ENCODE measurements at places on chromosomes 11 and 22.
A peak's percentile ranks its signal among the peaks of the same experiment; 100 is the strongest.

- no peak for DNase-seq
These were observed 20.8 kb upstream of the APOBEC3A start for GRCh38 chr22:38936562-38936961.

DNA sequence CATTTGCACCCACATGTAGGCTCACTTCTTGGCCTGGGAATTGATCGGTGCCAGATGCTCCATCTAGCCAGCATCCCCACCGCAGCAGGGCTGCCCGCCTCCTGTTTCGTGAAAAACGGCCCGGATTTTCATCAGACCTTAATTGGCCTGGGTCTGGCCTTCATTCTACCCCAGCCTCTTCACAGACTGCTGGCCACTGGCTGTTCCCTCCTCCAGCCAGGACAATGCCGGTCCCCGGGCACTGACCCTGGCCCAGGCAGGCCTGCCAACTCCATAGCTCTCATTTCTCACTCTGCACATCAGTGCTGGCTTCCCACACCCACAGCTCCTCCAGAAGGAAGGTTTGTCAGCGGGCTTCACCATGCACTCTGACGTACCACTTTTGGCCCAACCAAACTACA is 27.9 kb downstream of the TIMP3 start:
- DNase-seq = no peak

GRCh38 chr11:73189723-73190556 is 28.1 kb upstream of the P2RY2 start:
- no peak for DNase-seq

- DNase-seq = no peak
These were observed 107.8 kb downstream of the PTPRJ start for GRCh38 chr11:48087974-48088681.

GRCh38 chr11:19441752-19442553 is 201.2 kb upstream of the E2F8 start:
- DNase-seq = peak; percentile 2

DNA sequence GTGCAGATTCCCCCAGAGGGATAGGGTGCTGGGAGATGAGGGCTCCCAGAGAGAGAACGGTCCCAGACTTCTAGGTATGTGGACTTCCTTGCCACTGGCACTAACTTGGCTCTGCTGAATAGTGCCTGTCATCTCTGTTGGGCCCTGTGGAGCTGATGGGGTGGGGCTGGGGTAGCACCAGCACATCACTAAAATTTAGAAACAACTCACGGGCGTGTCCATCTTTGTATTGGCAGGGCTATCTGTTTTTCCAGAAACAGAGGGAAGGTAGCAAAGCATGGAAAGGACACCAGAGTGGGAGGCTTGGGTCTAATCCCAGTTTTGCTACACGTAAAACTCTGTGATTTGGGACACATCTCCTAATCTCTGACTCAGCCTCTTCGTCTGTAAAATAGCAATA is 25.8 kb downstream of the SWAP70 start:
- DNase-seq = no peak

- no peak for DNase-seq
These were observed 67.1 kb downstream of the CD82 start for GRCh38 chr11:44632466-44633123.

GRCh38 chr22:20777420-20778177 is 3.7 kb downstream of the SERPIND1 start:
- no peak for DNase-seq

DNA sequence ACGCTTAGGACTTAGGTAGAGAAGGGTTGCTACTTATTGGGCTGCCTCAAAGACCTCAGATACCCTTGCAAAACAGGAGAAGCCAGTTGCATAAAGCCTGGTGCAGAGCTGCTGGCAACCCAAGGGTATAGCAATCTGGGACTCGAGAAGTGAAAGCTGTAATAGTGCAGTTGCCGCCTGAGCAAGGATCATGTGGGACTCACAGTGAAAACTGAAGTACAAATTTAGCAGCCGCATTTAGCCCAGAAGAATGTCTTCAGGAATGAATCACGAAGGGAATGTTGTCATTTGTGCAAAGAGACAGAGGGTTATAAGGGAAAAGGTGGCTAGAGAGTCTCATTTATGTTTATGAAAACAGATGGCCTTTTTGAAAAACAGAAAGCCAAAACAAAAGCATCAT is 267.2 kb downstream of the TENM4 start:
- DNase-seq = no peak

DNA sequence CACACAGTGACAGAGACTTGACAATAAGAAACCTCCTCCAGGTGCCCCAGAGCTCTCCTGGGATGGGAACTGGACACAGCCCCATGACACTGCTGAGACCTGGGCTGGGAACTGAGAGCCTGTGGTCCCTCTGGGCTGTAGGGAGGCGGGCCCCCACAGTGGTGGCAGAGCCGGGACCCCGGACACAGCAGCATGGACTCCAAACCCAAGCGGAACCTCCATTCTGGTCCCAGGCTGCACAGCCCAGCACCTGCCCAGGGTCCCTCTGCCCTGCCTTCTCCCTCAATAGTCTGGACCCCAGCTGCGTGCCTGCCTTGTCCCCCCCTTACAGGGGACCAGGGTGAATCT is 8.4 kb upstream of the APOBEC3H start:
- DNase-seq = no peak

GRCh38 chr11:115471367-115471766 is 32.8 kb downstream of the CADM1 start:
- DNase-seq = no peak

- no peak for DNase-seq
These were observed 1248.0 kb upstream of the CNTN5 start for GRCh38 chr11:97772705-97773104.

- DNase-seq = no peak
These were observed 404.3 kb upstream of the TENM4 start for GRCh38 chr11:79845002-79845709.

DNA sequence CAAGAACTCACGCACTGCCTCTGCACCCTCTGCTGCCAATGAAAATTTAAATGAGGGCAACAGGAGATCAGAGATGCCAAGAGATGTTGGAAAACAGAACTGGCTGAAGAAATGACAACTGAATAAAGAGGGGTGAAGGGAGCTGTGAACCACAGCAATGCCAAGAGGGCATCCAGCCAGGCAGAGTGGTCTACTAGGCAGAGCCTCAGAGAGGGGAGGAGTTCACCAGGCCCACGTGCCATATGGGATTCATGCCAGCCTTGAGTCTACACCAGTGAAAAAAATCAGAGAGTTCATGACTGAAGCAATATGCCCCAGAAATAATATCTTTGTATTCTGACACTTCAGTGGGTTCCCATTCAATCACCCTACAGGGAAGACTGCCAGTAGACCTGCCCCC is 4.4 kb downstream of the APOL2 start:
- no peak for DNase-seq

DNA sequence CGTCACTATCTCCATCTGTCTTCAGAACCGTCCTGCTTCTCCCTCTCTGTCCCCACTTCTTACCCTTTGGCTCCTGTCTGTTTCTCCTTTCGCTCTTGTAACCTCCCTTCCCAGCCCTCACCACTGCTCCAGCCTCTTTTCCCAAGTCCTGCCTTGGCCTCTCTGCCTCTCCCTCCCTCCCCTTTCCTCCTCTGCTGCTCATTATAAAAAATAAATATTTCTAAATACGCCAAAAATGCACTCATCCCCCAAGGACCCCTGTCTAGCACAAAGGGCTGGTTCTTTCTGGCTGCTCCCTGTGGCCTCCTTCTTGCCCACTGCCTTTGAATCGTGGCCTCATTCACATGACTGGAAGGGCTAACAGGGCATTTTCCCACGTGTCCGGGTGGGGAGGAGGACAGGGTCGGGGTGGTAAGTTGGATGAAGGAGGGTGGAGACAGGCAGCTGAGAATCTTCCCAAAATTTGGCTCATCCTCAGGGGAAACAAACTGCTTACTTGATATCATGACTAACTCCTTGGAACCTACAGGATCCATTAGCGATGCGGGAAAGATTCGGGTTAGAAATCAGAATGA is 26.4 kb upstream of the OAF start:
- DNase-seq = no peak

- DNase-seq = no peak
These were observed 114.8 kb downstream of the SNX19 start for GRCh38 chr11:130801333-130802122.

GRCh38 chr11:128786507-128786906 is 80.6 kb downstream of the KCNJ1 start:
- no peak for DNase-seq

DNA sequence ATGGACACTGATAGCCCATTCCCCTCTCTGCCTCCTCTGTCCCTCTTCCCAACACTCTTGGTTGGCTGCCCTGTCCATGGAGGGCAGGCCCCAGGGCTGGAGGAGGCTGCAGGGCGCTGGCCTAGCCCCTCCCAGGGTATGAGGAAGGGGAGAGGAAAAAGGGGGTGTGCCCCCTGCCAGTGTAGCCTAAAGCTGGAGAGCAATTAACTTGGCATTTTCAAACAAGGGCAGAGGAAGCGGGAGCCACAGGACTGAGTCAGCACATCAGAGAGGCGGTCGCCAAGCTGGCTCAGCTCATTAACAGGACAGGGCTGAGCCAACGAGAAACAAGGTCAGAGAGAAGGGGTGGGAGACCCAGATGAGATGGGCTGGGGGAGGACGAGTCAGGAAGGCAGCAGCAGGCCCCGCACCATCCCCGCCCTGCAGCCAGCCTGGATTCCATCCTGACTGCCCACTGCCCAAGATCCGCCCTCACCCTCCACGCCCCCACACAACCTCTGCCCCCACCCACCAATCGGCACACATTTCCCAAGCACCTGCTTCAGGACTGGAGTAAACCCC is 76.3 kb downstream of the BUD13 start:
- no peak for DNase-seq

DNA sequence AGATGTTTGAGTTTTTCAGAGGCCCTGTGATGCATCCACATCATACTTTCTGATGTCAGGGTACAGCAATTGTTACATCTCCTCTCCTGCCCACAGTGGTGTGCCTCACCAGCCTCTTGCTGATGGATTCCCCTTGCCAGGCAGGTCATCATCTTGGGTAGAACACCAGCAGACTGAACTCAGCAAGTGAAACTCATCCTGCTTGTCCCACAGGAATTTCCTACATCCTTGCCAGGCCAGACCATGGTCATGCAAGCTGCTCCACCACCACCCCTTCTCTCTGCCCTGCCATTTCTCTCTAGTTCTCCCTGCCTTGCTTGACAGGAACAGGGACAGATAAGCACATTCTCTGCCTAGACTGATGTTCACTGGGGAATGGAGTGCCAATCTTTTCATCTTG is 85.9 kb downstream of the PAX6 start:
- DNase-seq = no peak

- DNase-seq = no peak
These were observed 397.8 kb downstream of the OPCML start for GRCh38 chr11:133134314-133135173.

DNA sequence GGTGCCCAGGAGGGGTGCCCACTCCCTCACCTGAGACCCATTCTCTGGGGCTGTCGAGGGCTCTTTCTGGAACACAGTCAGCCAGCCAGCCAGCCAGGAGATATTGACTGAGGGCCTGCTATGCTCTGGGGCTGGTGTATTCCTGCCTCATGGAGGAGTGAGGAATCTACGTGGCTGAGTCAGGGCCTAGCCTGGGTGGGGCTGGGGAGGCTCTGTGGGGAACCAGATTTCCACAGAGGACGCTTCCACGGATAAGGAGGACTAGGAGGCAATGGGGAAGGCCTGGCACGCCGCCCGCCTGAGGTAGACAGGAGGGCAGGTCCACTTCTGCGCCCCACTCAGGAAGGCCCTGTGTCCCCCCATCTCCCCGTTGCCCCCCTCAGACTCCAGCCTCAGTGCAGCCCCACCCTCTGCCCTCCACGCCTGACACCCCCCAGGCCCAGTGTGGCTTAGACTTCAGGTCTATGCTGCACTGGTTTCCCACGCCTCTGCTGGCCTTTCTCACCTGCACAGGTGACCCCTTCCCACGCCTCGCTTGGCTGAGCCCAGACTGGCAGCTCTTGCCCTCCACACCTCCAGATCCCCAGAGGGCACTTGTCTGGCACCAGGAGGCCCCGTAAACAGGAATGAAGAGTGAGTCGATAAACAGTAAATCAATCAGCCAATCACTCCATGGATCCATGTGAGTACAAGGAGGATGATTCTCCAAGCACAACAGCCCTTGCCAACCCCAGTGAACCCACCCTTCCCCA is 37.5 kb downstream of the MACROD1 start:
- no peak for DNase-seq

- DNase-seq = no peak
These were observed 43.7 kb downstream of the OR8B12 start for GRCh38 chr11:124499711-124500110.

GRCh38 chr11:69158301-69159149 is 2.8 kb downstream of the SMIM38 start:
- DNase-seq = no peak

DNA sequence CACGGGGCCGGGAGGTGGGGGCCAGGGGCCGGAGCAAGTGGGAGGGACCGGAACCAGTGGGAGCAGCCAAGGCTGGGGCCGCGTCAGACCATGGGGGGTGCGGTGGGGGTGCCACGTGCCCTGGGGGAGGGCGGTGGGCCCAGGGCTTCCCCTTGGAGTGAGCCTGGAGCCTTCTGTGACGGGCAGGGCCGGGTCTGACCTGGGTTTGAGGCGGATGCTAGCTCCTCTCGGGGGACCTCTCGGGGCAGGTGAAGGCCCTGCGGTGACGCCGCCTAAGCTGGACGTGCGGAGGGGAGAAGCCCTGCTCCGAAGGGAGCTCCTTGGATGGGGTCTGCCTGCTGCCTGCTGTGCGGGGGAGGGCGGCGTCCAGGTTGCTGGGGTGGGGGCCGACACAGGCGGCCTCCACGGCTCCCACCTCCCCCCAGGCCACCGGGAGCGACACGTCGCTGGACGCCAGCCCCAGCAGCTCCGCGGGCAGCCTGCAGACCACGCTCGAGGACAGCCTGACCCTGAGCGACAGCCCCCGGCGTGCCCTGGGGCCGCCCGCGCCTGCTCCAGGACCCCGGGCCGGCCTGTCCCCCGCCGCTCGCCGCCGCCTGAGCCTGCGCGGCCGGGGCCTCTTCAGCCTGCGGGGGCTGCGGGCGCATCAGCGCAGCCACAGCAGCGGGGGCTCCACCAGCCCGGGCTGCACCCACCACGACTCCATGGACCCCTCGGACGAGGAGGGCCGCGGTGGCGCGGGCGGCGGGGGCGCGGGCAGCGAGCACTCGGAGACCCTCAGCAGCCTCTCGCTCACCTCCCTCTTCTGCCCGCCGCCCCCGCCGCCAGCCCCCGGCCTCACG is 115.0 kb downstream of the CACNA1I start:
- DNase-seq = no peak

GRCh38 chr22:33654173-33654895 is 265.9 kb downstream of the LARGE1 start:
- DNase-seq = no peak

DNA sequence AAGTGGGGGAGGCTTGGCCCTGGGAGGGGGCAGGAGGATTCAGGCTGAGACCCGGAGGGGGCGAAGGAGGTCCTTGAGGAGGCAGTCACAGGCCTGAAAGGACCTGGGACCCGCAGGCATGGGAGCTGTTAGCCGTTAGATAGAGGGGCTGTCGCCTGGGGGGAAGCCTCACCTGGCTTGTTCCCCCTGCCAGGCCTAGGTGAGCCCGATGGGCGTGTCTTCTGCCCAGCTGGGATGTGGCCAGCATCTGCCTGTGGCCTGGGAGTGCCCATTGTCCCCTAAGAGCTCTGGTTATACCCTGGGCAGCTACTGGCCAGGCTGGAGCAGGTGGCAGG is 1.8 kb upstream of the DUSP8 start:
- DNase-seq = no peak

- DNase-seq = no peak
These were observed 77.0 kb upstream of the FGF3 start for GRCh38 chr11:69896250-69896649.

GRCh38 chr11:17391493-17392355 is 3.3 kb upstream of the KCNJ11 start:
- no peak for DNase-seq

All from activated CD4-positive, alpha-beta T cell treated with anti-CD3 and anti-CD28 coated beads for 24 hours (primary cell).